Panc1 (cell line): ENCODE measurements at places on chromosomes 5 and 9. TPM values are rescaled to one million over a fixed set of nuclear protein-coding genes. Genes with fewer than 3 reads are reported as not detected.

- no peak overlapping the region for H3K27ac ChIP-seq
- DNase-seq: no peak
- no peak overlapping the region for H3K4me3 ChIP-seq
- H3K36me3 ChIP-seq: no peaks in the 10 kb centered on the region
- no peaks in the 10 kb centered on the region; the same call in 1 of the 2 replicates for H3K4me1 ChIP-seq
- H3K27me3 ChIP-seq: no peaks in the 10 kb centered on the region
These were observed 11.3 kb upstream of the ANGPTL2 start for GRCh38 chr9:127133739-127134167.

DNA sequence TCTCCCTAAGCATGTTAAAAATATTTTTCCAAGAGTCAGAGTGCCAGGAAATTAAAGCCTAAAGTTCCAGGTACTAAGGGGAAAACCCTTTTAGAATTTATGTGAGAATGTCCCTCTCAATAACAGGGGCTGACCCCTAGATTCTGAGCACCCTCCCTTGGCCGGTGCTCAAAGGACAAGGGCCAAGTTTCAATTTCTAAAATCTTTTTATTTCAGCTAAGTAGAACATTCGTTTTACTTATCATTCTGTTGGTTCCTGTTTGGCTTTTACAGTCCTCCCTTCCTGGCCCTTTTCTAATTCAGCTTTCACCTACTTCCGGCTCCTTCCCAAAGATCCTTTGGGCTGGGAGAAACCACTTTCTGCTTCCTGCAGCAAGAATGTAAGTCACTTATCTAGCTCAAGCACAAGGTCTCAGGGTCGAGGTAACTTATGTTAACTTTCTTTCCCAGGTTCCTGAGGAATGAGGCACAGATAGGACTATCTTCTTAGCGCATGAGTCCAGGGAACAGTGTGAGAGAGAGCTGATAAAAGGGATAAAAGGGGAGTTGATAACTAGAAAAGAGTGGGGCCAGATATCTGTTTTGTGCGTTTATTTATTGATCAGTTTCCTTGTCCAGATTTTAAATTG, 34.6 kb upstream of the F2RL2 start:
- no peaks in the 10 kb centered on the region for H3K36me3 ChIP-seq
- no peak overlapping the region for H3K27ac ChIP-seq
- DNase-seq: no peak
- no peaks in the 10 kb centered on the region for H3K4me1 ChIP-seq
- H3K4me3 ChIP-seq: no peak overlapping the region

DNA sequence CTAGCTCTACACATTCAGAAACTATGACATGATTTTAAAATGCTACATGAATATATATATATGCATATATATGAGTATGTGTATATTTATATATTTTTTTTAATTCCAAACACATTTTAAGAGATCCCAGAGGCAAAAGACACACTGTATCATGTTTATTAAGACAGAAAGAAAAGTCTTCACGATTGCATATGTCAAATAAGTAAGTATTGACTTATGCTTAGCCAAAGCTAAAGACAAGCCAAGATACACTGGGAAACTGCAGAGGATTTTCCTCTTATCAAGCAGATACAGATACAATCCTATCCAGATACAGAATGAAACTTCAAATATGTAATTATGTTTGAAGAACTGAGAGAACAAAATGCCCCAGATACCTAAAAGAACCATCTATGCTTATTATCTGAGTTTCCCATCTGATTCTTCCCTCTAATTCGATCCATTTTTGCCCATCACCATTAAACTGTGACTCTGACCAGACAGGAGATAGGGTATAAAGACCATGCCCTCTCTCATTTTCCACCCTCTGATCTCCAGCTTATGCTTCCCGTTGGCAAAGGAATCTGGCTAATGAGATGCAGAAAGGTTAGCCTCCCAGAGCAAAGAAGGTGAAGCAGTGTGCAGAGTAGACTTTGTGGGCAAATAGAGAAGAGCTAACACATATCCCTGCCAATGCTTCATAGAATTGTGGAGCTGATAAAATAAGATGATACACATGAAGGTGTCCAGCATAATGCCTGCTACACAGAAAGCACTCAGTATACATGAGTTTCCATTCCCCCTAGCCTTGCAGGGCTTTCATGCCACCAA, 131.0 kb upstream of the TARS1 start:
- no peak for DNase-seq
- no peaks in the 10 kb centered on the region for H3K27me3 ChIP-seq
- H3K4me3 ChIP-seq: no peak overlapping the region
- no peaks in the 10 kb centered on the region for H3K4me1 ChIP-seq
- no peak overlapping the region for H3K27ac ChIP-seq
- no peaks in the 10 kb centered on the region for H3K36me3 ChIP-seq

GRCh38 chr9:123718188-123718587, 211.7 kb downstream of the DENND1A start:
- H3K4me3 ChIP-seq: no peak overlapping the region
- H3K36me3 ChIP-seq: no peaks in the 10 kb centered on the region
- no peak overlapping the region for H3K27ac ChIP-seq
- no peaks in the 10 kb centered on the region for H3K4me1 ChIP-seq
- no peak for DNase-seq
- H3K27me3 ChIP-seq: no peaks in the 10 kb centered on the region

DNA sequence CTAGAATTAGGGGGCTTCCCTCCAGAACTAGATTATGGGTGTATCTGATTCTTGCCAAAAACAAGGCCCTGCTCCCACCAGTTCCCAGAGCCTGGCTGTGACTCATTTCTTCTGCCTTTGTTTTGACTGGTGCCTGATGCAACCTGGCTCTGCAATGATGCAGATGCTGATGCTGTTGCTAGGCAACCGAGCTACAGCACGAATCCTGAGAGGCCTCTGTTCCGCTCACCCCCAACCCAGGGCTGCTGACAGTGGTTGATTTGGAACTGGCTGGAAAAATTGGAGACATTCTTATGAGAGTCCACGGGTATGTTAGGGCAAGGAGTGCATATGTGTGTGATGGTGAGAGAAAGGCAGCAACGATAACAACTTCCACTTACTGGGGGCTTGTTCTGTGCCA, 100.3 kb downstream of the NSG2 start:
- H3K4me3 ChIP-seq: no peak overlapping the region
- no peaks in the 10 kb centered on the region for H3K4me1 ChIP-seq
- H3K36me3 ChIP-seq: no peaks in the 10 kb centered on the region
- no peak overlapping the region for H3K27ac ChIP-seq

The PJA2 gene
- 33.6 TPM for total RNA-seq
